Common myeloid progenitor, CD34-positive (primary cell): ENCODE measurements at places on chromosomes 5 and 9.

GRCh38 chr9:70694758-70695157, 280.3 kb upstream of the KLF9 start:
- no peak for DNase-seq

DNA sequence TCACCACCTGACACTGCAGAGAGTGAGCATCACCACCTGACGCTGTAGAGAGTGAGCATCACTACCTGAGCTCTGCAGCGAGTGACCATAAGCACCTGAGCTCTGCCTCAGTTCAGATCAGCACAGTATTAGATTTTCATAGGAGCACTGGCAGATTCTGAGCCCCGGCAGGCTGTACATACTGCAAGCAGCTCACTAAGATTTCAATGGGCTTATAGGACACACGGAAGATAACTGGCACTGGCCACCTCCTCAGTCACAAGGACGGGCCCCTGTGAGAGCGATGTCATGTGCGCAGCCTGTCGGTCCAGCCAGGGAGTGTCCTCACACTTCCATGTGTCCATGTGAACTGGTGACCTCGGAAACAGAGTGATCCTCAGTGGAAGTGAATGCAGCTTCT, 153.5 kb upstream of the IRX2 start:
- DNase-seq, result no peak

GRCh38 chr9:69657269-69657668, 14.9 kb downstream of the APBA1 start:
- no peak for DNase-seq

- no peak for DNase-seq
These were observed 33.7 kb downstream of the FAT2 start for GRCh38 chr5:151557466-151557865.

GRCh38 chr9:127816728-127817127, 14.0 kb downstream of the FPGS start:
- no peak for DNase-seq

DNA sequence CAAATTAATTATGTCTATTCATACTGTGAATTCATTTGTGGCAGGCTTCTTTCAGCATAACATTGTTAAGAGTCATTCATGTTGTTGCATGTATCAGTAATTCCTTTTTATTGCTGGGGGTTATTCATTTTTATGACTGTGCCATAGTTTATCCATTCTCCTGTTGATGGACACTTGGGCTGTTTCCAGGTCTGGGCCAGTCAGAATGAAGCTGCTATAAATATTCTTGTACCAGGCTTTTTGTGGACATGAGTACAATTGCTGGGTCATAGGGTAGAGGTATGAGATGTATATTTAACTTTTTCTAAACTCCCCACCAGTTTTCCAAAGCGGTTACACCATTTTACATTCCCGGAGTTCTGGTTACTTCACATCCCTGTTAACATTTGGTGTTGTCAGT, 13.6 kb downstream of the PRPF4 start:
- DNase-seq, result no peak

- no peak for DNase-seq
These were observed 86.2 kb downstream of the FEM1C start for GRCh38 chr5:115458416-115458815.

GRCh38 chr5:108061941-108062340, 320.0 kb downstream of the FBXL17 start:
- no peak for DNase-seq

DNA sequence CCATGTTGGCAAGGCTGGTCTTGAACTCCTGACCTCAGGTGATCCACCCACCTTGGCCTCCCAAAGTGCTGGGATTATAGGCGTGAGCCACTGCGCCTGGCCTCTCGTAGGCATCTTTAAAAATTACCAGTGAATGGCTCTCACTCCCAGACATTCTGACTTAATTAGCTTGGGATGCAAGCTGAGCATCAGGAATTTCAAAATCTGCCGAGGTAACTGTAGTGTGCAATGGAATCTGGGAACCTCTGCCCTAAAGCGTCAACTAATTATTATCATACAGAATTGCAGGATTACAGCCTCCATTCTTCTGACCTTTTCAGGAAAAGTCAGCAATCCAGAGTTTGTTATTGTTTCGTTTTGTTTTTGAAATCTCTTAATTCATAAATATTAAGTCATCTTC, 213.4 kb upstream of the DMAC1 start:
- DNase-seq, result no peak
